ENCODE measurements at places on chromosomes 16 and 17. TPM values are rescaled to one million over a fixed set of nuclear protein-coding genes. Genes with fewer than 3 reads are reported as not detected.

DNA sequence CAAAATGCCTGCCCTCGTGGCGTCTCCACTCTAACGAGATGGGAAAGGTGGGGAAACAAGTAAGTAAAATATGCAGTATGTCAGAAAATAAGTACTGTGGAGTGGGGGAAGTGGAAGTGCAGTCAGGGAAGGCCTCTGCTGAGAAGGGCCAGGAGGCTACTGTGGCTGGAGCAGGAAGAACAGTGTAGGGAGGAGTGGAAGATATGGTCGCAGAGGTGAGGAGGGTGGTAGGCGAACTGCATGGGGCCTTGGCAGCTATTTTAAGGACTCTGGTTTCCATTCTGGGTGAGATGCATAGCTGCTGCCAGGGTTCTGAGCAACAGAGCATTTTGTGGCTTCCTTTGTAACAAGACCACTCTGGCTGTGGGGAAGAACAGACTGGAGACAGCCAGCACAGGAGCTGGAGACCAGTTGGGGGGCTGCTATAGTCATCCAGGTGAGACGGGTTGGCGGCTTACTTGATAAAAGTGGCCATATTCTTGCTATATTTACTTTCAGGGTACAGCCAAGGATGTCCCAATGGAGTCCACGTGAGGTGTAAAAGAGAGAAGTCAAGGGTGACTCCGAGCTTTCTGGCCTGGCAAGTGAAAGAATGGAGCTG is 42.6 kb downstream of the CYTH1 start:
- DNase-seq, result no peak

DNA sequence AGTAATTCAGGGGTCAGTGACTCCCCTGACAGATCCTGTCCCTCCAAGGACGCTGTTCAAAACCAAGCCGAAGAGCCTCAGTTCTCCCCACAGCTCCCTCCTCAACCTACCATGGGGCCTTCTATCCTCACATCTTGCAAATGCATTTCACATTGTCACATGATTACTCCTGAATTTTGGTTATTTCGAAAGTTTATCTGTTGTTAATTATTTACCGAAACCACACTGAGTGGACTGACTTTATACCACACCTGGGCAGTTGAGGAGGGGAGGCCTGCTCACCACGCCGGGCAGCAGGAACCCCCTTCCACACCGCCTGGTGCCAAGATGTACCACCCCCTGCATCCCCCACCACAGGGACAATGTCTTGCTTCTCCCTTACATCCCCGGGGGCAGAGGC is 4.7 kb downstream of the TIMP2 start:
- no peak for DNase-seq

The OR2C1 gene
- total RNA-seq, result not detected

DNA sequence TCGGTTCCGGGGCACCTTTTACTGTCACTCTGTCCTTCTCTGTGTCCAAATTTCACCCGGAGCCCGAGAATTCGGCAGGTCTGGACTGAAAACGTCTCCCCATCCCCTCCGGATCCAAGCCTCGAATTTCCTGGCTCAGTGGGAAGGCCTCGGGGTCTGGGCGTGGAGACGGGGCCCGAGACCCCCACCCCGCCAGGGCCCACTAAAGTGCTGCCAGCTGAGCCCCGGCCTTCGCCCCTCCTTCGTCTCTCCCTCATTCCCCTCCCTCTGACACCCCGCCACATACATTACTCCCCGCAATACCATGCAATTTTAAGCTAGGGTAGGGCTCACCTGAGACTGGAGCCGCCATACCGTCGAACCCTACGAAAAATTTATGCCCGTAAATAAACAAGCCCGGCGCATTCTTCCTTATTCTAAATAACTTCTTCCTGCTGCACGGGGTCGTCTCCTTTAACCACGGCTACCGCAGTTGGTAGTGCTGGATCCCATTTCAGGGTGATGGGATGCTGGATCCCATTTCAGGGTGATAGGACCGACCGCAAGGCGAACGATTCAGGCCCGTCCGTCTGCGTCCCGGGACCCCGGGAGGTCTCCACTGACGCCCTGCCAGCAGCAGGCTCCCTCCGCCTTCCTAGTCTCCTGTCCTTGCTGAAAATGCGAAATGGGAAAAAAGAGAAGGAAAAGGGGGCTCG is 4.4 kb upstream of the OR1F1 start:
- no peak for DNase-seq

The KLHL36 gene
- total RNA-seq, result 62.3 TPM

- no peak for DNase-seq
Measured at GRCh38 chr16:23509782-23510163, 521 bp downstream of the GGA2 start.

GRCh38 chr17:3647769-3648555 is 11.4 kb downstream of the CTNS start:
- DNase-seq, result peak; percentile 19

GRCh38 chr16:70803319-70803718 is 2.4 kb upstream of the VAC14 start:
- DNase-seq, result no peak

- DNase-seq, result no peak
Measured at GRCh38 chr16:8053437-8053836, 536.9 kb downstream of the TMEM114 start.

- DNase-seq, result no peak
Measured at GRCh38 chr16:58448890-58449289, 51.1 kb upstream of the NDRG4 start.

The TRIM72 gene
- 0.04 TPM for total RNA-seq

The KRTAP1-1 gene
- total RNA-seq, result not detected

The CDYL2 gene
- total RNA-seq, result 32.3 TPM

DNA sequence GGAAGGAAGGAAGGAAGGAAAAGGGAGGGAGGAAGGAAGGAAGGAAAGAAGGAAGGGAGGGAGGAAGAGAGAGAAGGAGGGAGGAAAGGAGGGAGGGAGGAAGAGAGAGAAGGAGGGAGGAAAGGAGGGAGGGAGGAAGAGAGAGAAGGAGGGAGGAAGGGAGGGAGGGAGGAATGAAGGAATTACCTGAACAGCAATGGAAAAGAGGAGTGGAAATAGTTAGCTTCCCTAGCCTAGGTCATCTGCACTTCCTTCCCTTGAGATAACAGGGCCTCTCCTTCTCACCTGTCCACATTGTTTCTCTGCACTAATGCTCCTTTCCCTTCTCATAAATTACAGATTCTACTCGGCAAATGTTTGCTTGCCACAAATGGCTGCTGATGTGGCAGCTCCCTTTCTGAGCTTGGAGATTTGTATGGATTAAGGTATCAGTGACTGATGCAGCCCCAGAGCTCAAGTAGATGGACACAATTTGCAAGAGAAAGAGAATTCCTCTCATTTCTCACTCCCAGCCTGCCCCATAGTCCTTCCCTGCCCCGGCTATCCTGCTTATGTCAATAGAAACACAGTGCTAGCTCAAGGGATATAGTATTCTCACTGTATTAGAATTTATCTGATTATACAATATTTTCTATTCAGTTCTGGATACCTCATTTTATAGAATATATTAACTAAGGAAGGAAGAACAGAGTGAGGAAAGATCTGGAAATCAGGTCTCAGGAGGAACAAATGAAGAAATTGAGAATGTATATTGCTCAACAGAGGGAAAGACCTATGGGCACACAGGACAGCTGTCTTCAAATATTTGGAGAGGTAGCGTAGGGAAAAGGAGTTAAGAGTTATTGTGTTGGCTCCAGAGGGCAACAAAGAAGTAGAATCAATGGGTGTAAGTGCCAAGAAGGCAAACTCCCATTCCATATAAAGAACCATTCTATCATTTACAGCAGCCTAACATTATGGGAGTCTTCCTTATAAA is 14.6 kb downstream of the HOXB1 start:
- no peak for DNase-seq

The FOXF1 gene
- total RNA-seq, result 0.11 TPM

DNA sequence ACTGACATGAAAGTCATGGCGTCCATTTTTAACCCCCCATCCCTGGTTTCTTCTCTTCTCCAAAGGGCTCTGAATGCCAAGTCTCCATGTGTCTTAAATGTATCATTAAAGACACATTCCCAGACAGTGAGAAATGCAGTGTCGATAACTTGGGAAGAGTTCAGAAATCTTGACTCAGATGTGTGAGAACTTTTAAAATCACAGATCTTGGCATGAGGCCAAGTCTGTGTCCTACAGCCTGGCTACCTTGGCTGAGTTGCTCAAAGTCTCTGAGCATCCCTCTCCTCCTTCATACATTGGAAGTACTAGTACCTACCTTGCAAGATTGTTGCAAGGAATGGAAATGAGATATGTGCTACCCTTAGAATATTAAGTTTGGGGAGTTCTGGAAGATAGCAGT is 1046.5 kb upstream of the RBFOX1 start:
- DNase-seq, result no peak

GRCh38 chr16:80570106-80570478 is 29.3 kb downstream of the DYNLRB2 start:
- DNase-seq, result no peak

GRCh38 chr16:65136681-65137080 is 14.8 kb upstream of the CDH11 start:
- DNase-seq, result no peak

GRCh38 chr17:67990909-67991308 is 5.4 kb downstream of the C17orf58 start:
- no peak for DNase-seq

DNA sequence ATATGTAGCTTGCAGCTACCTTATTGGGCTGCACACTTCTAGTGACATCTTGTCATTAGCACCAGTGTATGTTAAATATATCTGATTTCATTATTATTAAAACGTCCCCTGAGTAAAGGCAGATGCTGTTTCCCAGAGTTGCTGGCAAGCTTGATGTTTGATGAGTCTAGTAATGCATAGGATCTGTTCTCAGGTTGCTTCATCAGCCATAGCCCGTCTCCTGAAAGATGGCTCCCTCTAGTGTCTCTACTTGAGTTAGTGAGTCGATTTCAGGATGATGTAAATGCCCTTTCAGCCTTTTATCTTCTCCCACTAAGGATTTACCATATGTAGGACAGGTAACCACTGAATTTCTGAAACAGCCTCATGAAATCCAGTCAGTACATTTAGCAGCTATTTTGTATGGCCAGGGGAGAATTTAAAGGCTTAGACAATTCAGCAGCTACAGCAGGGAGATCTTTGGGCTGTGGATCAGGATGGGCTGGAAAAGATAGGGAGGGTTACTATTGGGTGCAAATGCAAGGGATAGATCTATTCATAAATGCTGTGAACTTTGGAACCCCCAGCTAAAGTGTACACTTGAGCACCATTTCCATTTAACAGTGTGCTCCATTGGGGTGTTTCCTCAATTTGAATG is 376.3 kb downstream of the CNTNAP4 start:
- DNase-seq, result no peak

DNA sequence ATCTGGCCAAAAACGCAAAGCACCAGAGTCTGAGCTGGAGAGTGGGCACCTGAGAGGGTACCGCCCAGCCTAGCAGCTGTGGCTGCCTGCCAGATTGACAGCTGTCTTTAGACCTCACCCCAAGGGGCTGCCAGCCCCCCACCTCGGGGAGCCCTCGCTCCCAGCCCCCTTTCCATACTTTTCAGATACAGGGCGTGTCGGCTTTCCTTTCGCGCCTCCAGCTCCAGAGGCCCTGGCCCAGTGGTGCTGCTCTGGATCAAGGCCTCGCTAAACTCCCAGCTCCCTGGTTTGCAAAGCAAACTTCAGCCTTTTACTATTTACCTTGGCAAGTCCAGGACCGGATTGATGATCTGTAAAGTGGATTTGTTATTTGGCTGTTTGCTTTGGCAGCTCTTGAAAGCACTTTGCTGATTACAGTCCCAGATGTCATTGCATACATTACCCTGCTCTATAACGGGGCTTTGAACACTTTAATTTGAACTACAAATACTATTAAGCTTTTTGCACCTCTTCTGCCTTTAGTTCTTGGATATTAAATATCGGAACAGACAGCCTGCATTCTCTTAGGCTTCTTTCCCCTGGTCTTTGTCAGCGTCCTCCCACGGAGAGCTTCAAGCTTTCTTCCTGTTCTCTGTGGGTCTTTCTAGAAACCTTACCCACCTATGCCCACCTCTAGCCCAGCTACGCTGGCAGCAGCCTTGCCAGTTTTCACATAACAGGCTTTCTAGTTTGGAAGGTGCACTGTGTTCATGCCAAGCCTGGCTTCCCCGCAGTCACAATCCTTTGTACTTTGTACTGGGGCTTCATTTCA is 63.6 kb upstream of the TBX2 start:
- DNase-seq, result no peak

- DNase-seq, result no peak
Measured at GRCh38 chr17:81252987-81253329, 13.8 kb downstream of the NDUFAF8 start.

GRCh38 chr17:79930877-79931816 is 91.9 kb upstream of the CBX4 start:
- no peak for DNase-seq

The HEATR9 gene
- total RNA-seq, result not detected

GRCh38 chr17:40600486-40601046 is 35.3 kb upstream of the CCR7 start:
- no peak for DNase-seq

DNA sequence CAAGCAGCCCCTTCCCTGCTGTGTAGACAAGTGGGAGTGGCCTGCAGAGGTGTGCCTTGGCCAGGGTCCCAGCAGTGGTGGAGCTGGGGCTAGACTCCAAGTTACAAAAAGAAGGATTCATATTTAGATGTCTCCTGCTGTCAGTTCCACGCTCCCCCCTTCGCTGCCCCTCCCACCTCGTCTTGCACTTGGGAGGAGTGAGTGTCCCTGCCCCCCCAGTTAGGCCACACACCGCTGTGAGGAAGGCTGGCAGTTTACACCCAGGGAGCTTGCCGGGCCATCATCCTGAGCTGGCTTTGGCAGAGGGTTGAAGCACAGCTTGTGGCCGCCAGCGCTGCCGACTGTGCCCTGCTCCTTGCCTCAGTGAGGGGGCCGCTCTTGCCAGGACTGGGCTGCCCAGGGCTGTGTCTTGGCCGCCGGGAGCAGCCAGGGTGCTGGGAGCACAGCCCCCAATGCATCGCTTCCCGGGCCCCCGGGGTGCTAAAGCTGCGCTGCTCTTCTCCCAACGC is 44.3 kb downstream of the ELAC2 start:
- DNase-seq, result no peak

- DNase-seq, result no peak
Measured at GRCh38 chr17:41018541-41018940, 8.5 kb downstream of the KRTAP1-5 start.

Measured in pulmonary artery endothelial cell (primary cell).